Natural killer cell (primary cell): ENCODE measurements at places on chromosomes 7 and 10. TPM values are rescaled to one million over a fixed set of nuclear protein-coding genes. Genes with fewer than 3 reads are reported as not detected.

- no peak for DNase-seq
- H3K27me3 ChIP-seq: no peaks in the 10 kb centered on the region
- H3K36me3 ChIP-seq: no peaks in the 10 kb centered on the region
- no peak overlapping the region for H3K4me3 ChIP-seq
- H3K27ac ChIP-seq: no peak overlapping the region
These were observed 226.2 kb downstream of the THSD7A start for GRCh38 chr7:11605749-11606148.

The SLC26A5 gene
- 0.30 TPM for total RNA-seq

- no peaks in the 10 kb centered on the region for H3K36me3 ChIP-seq
- H3K27ac ChIP-seq: no peak overlapping the region
- DNase-seq: peak; percentile 89
- H3K4me1 ChIP-seq: peaks cover 43% of the 10 kb centered on the region
These were observed 5.7 kb downstream of the KAZALD1 start for GRCh38 chr10:101067356-101068083.

- H3K4me1 ChIP-seq: peaks cover 29% of the 10 kb centered on the region
- DNase-seq: no peak
- no peaks in the 10 kb centered on the region for H3K36me3 ChIP-seq
- H3K27ac ChIP-seq: peak overlapping the region; percentile 88
These were observed 40.4 kb downstream of the PDIA4 start for GRCh38 chr7:148987751-148988512.

DNA sequence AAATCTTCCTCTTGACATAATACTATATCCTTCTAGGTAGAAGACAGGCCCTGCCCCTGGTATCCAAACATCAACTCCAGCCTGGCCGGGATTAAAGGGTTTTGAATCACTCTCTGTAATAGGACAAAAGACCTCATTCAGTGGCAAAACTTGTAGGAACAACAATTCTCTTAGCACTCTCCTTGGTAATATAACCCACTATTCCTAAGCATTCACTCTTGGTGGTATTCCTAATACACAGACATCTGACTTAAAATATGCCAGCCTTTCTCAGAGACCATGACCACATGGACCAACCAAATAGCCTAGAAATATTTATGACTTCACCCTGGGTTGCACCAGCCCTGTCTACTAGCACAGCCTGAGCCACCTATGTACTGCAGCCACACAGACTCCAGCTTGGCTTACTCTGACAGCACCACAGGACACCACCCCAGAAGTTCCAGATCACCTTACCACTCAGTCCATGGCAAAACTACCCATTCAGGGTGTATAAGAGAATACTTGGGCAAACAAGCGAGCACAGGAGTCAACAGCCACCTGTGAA is 244.9 kb upstream of the NEBL start:
- no peaks in the 10 kb centered on the region for H3K27me3 ChIP-seq
- H3K36me3 ChIP-seq: no peaks in the 10 kb centered on the region

DNA sequence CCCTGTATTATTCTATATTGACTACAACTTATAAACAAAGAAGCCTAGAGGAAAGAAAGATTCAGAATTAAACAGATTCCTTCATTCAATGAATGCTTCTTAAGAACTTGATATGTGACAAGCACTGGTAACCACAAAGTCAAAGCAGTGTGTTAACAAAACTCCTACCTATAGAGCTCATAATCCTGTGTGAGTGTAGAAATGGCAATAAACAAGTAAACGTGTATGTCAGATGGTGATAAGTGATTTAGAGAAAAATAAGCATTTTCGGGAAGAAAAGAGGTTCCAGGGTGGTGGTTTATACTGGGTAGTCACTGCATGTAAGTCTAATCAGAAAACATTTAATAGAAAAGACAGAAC is 141.3 kb downstream of the JMJD1C start:
- no peaks in the 10 kb centered on the region for H3K4me1 ChIP-seq
- H3K4me3 ChIP-seq: no peak overlapping the region
- no peak for DNase-seq
- no peaks in the 10 kb centered on the region for H3K36me3 ChIP-seq
- no peaks in the 10 kb centered on the region for H3K27me3 ChIP-seq

DNA sequence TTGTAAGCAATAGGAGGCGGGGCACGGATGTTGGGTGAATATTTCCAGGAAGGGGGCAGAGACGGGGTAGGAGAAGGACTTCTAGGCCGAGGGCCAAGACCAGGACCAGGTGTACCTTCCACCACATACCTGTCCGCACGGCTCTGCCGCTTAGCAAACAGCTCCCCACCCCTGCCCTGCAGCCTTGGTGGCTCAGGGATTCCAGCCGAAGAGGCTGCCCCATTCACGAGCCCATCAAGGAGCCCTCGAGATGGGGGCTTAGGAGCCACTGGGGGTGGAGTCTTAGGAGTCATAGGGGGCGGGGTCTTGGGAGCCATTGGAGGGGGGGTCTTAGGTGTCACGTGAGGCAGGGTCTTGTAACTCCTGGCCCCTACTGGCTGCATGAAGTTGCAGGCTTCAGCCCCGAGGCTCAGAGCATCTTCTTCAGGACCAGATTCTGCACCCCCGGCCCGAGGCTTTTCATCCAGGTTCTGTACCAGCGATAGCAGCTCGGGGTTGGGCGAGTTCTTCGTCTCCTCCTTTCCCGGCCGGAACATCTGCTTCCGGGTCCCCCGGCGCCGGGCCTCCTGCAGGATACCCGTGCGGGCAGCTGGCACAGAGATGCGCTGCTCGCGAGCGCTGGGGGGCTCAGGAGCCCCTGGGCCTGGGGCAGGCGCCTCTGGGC is 6.1 kb upstream of the MYOZ1 start:
- H3K36me3 ChIP-seq: no peaks in the 10 kb centered on the region
- peak overlapping the region; percentile 54 for H3K4me3 ChIP-seq
- peaks cover 14% of the 10 kb centered on the region for H3K4me1 ChIP-seq
- DNase-seq: no peak
- H3K27me3 ChIP-seq: no peaks in the 10 kb centered on the region
- no peak overlapping the region for H3K27ac ChIP-seq

DNA sequence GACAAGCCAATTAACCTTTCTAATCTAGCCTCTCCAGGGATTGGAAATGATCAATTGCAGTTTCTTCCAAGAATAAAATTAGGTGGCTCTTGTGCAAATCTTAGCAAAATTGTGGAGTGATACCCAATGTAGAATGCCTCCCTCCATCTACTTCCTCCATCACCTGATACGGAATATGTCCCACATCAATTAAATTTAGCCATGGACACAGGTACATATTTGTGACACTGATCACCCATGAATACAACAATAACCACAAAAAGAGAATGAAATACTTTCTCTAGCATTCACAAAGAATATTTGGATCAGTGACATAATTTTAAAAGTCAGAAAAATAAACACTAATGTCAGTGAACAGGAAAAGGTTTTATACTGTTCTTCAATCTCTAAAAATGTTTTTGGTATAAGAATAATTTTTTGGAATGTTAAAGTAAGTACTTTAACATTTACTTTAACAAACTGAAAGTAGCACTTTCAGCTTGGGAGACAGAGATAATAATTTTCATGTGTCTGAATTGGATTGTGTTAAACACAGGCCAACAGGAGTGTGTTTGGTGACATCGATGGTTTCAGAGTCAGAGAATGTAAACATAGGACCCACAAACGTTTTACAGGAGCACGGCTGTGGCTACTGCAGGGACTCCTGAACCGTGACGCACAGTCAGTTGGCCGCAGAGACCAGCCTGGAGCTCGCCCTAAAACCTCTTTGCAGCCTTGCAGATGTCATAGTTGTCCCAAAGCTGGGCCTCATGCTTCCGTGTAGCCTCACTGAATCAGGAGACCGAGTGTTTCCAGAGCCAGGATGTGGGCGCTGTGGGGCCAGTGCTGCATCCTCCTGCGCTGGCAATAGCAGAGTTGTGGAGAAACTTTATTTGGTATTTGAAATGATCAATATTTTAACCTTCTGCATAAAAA is 7.2 kb downstream of the RBM20 start:
- peak; percentile 30 for DNase-seq
- H3K36me3 ChIP-seq: no peaks in the 10 kb centered on the region
- H3K27ac ChIP-seq: no peak overlapping the region
- H3K4me1 ChIP-seq: peaks cover 4% of the 10 kb centered on the region

DNA sequence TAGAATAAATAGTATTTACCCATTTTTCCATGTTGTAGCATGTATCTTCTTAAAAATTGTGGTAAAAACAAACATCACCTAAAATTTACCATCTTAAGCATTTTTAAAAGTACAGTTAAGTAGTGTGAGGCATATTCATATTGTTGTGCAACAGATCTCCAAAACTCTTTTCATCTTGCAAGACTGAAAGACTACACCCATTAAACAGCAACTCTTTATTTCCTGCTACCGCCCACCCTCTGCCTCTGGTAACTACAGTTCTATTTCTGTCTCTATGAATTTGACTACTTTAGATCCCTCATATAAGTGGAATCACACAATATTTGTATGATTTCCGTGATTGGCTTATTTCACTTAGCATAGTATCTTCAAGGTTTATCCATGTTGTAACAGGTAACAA is 40.0 kb upstream of the AGBL3 start:
- peaks cover 2% of the 10 kb centered on the region for H3K27me3 ChIP-seq
- peak; percentile 31 for DNase-seq
- no peak overlapping the region for H3K27ac ChIP-seq
- H3K4me1 ChIP-seq: no peaks in the 10 kb centered on the region
- H3K36me3 ChIP-seq: no peaks in the 10 kb centered on the region

DNA sequence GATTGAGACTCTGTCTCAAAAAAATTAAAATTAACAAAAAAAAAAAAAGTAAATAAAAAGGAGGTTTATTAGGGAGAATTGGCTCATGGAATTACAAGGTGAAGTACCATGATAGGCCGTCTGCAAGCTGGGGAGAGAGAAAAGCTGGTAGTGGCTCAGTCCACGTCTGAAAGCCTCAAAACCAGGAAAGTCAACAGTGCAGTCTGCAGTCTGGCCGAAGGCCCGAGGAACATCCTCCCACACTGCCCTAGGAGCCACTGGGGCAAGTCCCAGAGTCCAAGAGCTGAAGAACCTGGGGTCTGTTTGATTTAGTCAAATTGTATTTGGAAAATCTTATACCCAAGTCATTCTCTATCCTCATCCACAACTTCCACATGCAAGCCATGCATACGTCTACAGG is 59.0 kb upstream of the RAB18 start:
- peaks cover 4% of the 10 kb centered on the region for H3K4me1 ChIP-seq
- H3K27me3 ChIP-seq: no peaks in the 10 kb centered on the region
- no peak overlapping the region for H3K27ac ChIP-seq
- no peaks in the 10 kb centered on the region for H3K36me3 ChIP-seq
